Dorsolateral prefrontal cortex (tissue), 122 donors: ENCODE measurements at places on chromosomes 11 and 22. TPM values are rescaled to one million over a fixed set of nuclear protein-coding genes. Genes with fewer than 3 reads are reported as not detected.

Gene GLYAT
- not detected for total RNA-seq

Gene OR6X1
- not detected for total RNA-seq

Gene ESRRA
- total RNA-seq: 35.8 TPM

Gene MPZL2
- total RNA-seq: 1.4 TPM

Gene SCGB1C1
- not detected for total RNA-seq

Gene C11orf65
- total RNA-seq: 4.2 TPM

Gene RFPL1
- 0.44 TPM for total RNA-seq

Gene GLB1L2
- 5.4 TPM for total RNA-seq

Gene ESAM
- total RNA-seq: 58.7 TPM

Gene OR52L1
- not detected for total RNA-seq

Gene FKBP2
- 70.9 TPM for total RNA-seq

Gene SLC25A18
- total RNA-seq: 104 TPM

Gene PDE2A
- total RNA-seq: 256 TPM

Gene UPK3A
- not detected for total RNA-seq

Gene MPPED2
- 33.0 TPM for total RNA-seq

Gene PAMR1
- 20.4 TPM for total RNA-seq

Gene TIMP3
- 52.1 TPM for total RNA-seq

Gene EFCAB6
- total RNA-seq: 12.3 TPM

Gene MYO18B
- 0.98 TPM for total RNA-seq

Gene OR51B4
- total RNA-seq: not detected

Gene SORL1
- 246 TPM for total RNA-seq

Gene HPX
- 1.5 TPM for total RNA-seq

Gene MAPK8IP2
- 216 TPM for total RNA-seq

Gene GAB4
- total RNA-seq: not detected

Gene ZP1
- not detected for total RNA-seq

Gene OR52I1
- total RNA-seq: not detected

Gene LAYN
- 16.9 TPM for total RNA-seq

Gene KCNQ1
- total RNA-seq: 1.2 TPM

Gene PTH
- total RNA-seq: not detected
